ENCODE measurements at places on chromosomes 5 and 9.

DNA sequence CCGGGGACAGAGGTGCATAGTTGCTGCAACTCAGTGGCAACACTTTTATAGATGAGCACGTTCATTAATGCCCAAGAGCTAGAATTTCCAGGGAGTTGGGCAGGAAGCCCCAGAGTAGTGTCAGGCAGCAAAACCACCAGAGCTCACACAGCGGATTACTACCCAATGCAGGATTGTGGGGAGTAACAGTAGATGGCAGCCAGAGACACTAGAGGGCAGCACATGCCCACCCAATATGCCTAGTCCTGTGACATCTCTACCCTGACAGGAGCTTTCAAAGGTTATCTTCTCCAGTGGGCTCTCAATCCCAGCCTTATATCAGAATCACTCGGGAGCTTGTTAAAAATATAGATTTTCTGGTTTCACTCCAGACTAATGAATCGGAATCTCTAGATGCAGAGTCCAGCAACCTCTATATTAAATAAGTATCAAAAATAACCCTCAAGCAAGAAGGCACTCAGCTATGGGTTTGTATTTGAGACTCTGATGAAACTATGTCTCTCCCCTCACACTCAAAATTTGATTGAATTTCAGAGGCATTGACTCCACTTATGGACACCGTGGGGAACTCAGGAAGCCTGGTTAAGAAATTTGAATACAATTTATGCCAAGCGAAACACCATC is 58.4 kb upstream of the PHF24 start:
- peak; percentile 85 for DNase-seq

DNA sequence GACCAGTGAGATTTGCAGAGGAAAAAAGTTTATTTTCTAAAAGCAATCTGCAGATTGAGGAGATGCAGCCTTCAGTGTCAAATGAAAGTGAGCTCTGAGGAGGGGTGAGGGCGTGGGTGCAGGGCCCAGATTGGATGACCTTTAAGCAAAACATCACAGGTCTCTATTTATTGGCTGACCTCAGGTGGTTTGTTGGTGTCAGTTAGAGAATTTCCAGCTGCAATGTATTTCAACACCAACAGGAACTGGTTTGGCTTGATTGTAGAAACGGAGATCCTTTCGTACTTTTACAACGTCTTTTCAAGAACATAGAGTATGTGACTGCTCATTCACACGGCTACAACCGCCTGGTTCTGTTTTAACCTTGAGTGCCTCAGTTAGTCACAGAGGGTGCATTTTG is 1069.1 kb downstream of the EFNA5 start:
- no peak for DNase-seq

GRCh38 chr5:147616421-147616820 is 106.6 kb upstream of the DPYSL3 start:
- DNase-seq, result no peak

DNA sequence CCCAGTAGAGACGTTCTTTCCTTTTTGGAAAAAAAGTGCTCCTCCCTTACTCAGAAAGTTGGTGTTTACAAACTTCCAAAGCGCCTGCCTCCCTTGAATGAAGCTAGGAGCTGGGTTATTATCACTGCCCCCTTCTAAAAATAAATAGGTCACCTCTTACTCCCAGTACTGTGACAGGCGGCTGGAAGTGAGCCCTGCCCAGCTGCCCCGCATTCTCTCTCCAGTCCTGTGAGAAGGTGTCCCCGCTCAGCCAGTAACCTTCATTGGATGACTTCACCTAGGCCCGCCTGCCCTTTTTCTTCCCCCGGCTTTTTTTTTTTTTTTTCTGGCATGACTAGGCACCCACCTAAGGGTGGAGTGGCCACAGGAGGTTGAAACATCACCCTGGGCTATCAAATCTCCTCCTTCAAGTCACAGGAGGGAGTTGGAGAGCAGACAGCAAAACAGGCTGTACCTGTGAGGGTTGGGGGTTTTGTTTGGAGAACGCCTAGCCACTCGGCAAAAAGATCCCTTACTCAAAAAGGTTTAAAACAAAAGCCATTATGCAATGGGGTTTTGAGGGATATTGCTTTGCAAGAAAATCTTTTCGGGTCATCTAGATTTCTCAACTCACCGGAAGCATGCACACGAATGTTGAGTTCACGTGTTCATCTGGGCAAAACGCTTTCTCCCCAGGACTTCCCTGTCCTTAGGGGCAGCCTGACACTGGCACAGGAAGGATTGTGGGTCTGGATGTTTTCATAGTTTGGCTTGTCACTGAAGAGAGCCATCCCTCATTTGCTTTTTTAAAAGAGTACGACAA is 43.3 kb upstream of the ZNF622 start:
- no peak for DNase-seq

- no peak for DNase-seq
Measured at GRCh38 chr9:128085943-128086342, 17.9 kb downstream of the SLC25A25 start.

- DNase-seq, result no peak
Measured at GRCh38 chr5:178650214-178650613, 23.4 kb upstream of the CLK4 start.

- DNase-seq, result peak; percentile 27
Measured at GRCh38 chr5:80103371-80103770, 68.2 kb downstream of the THBS4 start.

GRCh38 chr5:31333475-31333874 is 140.0 kb downstream of the CDH6 start:
- no peak for DNase-seq

- DNase-seq, result no peak
Measured at GRCh38 chr9:2230362-2230761, 215.2 kb downstream of the SMARCA2 start.

GRCh38 chr5:94715768-94716167 is 97.3 kb downstream of the SLF1 start:
- no peak for DNase-seq

GRCh38 chr5:179413711-179414458 is 68.6 kb upstream of the ADAMTS2 start:
- DNase-seq, result no peak

DNA sequence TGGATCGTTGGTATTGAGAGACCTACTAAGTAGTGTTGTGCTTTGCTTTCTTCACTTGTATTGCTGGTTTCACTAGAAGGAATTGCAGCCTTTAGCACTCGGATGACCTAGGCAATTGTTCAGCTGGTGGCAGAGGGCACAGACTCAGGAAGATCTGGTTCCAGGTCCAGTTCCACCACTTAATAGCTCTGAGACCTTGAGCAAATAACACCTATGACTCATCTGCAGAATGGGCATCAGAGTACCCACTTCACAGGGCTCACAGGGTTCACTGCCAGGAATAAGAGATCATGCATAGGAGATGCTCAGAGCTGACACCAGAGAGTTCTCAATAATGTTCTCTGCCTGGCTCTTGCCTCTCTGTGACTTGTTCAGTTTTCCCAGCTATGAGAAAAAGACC is 133.6 kb downstream of the SIL1 start:
- no peak for DNase-seq

GRCh38 chr5:117881426-117882230 is 1106.7 kb downstream of the DTWD2 start:
- no peak for DNase-seq

DNA sequence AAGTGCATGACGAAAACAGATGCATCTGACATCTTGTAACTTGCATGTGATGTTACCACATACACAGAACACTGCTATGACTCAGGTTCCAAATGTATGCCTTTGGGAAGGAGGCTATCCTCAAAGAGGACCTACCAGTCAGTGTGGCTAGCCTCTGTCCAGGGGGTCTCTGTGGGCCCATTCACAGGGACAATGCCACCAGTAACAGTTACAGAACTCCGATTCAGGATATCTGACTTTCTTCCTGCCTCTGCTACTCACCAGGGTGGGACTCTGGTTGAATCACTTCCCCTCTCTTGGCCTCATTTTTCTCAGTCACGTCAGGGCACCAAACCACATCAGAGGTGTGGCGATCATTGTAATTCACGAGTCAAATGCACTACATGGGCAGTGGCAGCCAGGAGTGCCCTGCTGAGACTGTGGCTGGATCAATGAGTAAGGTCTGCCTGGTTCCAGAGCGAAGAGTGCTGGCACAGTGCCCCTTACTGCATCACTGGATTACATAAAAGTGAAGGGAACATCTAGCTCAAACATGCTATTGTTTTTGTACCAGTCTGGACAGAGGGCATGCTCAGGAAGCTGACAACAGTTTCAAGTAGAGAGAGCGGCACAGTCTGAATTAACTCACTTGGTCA is 13.2 kb downstream of the ATOX1 start:
- DNase-seq, result no peak

- DNase-seq, result no peak
Measured at GRCh38 chr9:89811886-89812450, 207.2 kb downstream of the GADD45G start.

DNA sequence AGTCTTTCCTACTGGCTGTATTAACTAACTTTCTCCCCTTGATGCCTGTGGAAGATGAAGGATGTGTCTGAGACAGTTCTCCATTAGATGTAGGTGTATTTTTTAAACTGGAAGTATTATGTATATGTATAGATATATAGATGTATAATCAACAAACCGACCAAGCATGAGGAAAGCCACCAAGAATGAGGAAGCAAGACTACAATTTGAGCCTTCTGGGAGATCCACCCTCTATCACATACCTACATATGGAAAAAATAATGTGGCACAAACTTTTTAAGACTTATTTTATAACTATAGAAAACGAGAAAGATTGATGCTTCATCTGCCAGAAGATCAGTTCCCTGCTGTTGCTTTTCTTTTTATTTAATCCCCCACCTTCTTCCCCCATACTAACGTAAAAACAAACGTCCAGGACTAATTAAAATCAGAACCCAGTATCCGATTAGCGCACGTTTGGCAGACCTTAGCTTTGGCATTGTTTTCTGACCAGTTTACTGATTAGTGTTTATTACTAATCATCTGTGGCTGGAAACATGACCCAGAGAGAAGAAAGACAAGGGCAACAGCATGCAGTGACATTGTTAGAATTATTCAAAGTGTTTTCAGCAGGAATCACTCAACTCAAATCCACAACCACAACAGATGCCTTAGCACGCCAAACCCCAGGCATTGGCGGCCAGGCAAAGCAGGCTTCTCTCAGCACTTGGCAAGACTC is 490.2 kb downstream of the EBF1 start:
- DNase-seq, result no peak

DNA sequence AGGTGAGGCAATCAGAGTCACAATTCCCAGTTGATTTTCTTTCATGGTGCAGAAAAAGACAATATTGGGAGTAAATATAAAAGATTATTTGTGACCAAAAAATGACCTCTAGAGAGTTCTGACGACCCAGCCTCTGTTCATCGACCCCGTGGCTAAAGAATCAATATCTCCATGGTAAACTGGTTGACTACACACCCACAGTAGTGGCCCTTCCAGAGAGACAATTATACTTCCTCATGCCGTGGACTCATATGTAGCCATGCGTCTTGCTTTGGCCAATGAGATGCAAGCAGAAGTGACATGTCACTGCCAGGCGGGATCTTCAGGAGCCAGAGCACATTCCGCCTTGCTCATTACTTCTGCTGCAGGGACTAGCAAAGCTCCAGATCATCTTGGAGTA is 163.3 kb upstream of the RAD23B start:
- no peak for DNase-seq

DNA sequence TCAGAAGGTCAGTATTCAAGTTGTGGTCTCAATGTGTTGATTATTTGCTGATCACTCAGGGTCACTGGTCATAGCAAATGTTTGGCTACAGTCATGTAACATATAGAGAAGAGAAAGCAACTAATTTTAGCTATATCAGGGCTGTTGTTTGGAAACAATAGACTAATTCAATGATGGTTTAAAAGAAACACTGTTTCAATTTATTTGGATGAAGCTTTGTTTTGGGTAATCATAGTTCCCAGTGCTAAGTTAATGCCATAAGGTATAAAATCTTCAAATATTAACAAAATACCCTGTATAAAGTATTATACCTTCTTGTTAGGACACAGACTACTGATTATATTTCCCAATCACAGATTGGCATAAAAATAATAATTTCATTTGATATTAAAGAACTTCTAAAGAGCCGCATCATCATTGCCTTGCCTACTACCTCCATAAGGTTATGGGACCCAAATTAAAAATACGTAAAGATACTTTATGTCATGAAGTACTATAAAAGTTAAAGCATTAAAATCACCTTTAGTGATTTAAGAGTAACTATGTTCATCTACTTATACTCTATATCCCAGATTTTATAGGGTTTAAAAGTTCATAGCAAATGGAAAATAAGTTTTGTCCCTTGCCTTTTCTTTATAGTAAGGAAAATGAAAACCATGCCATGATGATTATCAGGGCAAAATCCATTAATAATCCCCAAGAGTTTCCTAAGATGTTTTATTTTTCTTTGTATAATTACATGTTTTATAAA is 6.0 kb downstream of the NR3C1 start:
- DNase-seq, result no peak

- no peak for DNase-seq
Measured at GRCh38 chr9:39588500-39589137, 233.2 kb downstream of the SPATA31A1 start.

DNA sequence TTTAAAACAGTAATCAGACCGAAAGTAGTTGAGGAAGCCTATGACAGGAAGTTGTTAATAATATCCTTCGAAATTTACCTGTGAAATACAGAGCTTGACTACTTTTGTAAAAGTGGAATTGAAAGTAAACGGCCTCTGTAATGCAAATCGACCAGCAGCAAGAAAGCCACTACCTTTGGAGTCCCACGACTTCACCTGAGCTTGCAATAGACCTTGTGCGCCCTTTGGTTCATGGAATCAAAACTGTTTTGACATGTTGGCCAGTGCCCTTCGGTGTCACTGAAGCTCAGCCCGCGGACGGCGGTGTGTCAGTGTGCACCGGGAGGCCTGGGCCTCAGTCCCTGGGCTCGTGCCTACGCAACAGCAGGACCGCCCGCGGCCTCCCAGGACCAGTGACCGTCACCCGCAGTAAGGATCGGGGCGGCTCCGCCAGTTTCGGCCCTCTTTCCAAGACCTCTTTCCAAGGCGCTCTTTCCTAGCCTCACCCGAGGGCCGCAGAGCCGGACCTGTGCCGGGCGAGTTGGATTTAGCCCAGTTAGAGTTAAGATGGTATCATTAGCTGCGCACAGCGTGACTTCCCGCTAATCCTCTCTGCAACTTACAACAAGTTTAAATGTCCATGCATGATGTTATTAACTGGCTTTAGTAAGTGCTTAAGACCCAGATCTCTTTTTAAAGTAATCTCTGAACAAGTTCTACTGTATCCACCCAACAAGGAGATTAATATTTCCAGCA is 223.3 kb downstream of the MEF2C start:
- DNase-seq, result no peak

DNA sequence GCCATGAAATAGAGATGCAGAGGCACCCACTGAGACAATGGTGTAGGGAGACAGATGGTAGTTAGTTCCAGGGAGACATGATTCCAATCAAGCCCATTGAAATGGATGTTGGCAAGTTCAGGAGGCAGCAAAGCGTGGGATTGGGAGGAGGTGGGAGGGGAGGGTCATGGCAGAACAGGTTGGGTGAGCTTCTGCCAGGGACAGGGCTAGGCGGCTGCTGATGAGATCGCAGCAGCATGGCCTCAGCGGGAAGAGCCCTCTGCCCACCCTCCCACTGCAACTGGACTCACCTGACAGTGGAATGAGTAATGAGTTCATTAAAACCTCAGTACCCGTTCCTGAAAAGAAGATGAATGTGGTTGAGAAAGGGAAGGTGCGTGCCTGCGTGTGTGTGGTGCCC is 418.2 kb downstream of the CDK5RAP2 start:
- DNase-seq, result no peak

Data from activated T-cell treated with anti-CD3 and anti-CD28 coated beads, Interleukin-2, amount 50 U/mL, for 24 hours (primary cell).